ENCODE measurements at places on chromosomes 6 and 20.

DNA sequence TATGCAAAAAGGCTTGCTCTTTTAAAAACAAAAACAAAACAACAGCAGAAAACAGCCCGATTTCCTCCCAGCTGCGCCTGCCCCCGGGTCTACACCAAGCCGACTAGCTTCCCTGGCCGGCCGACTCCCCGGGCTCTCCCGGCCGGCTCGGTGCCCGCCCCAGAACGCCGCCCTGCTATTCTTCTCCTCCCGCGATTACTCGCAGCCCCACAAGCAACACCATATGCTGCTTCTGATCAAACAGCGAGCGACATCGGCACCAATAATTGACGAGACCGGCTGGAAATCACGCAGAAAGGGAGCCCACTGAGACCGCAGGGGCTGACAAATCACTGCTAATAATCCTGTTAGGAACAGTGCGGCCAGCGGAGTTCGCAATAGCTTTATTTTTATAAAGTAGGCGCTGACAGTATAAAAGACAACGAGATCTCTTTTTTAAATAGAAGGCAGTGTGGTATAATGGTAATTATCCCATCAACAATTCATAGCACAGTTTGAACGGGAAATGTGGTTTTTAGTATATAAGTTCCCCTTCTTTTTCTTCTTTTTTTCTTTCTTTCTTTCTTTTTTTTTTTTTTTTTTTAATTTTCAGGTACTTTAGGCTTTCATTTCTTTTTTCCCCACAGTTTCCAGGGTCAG lies 3.3 kb downstream of the SIM1 start:
- peak; percentile 18 for DNase-seq

GRCh38 chr6:13673368-13673767 lies 38.3 kb downstream of the RANBP9 start:
- DNase-seq, result no peak

- no peak for DNase-seq
Measured at GRCh38 chr6:131789219-131789618, 18.6 kb upstream of the ENPP1 start.

DNA sequence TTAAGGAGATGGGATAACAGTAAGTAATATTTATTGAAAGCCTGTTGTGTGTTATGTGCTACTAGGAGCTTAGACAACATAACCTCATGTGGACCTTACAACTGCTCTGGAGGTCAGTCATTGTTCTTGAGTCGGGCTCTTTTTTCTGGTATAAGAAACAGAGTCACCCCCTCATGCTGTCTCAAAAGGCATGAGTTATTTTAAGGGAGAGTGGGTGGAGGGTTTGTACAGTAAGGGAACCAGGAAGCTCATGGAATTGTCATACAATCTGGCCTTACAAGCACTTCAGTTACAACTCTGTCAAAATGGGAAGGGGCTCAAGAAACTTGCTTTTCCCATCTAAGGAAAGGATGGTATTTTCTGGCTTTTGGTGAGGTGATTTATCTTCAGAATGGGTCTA lies 16.5 kb upstream of the DSE start:
- no peak for DNase-seq

DNA sequence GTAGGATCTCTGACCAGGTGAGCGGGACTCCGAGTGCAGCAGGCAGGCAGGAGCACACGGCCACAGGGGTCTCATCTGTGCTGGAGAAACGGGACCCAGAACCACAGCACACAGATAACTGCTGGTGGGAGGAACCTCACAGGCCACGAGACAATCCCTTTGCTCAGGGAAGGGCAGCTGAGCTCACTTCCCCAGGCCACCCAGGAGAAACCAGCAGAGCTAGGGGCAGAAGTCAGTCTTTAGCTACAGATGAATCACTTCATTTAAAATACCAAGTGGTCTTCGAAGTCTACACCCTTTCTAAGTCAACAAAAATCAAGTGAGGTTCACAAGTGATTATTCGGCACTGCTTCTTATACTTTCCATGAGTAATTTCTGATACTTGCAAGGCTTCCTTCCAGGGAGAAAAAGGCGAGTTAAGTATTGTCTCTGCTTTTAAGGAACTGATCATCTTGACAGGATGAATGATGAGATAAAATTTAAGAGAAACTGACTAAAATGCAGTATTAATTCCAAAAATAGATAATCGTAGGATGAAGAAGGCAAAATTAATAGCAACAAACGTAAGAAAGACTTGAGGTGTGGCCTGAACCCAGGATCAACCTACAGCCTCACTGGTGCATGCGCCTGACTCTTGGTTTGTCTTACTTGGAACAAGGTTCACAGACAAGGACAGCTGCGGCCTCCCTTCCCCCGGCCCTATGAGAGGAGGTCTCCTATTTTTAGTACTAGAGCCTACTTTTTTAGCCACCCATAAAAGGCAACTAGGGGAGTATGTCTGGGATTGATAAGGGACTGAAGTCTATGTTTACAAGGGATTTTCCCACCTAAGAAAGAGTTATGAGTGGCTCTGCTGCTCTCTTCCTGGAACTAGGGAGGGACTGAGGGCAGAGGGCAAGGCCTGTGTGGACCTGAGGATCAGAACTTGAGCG lies 233.6 kb downstream of the TTLL2 start:
- no peak for DNase-seq

- no peak for DNase-seq
Measured at GRCh38 chr20:58911970-58912369, 59.5 kb downstream of the GNAS start.

- DNase-seq, result peak; percentile 88
Measured at GRCh38 chr6:166490671-166491500, 95.6 kb downstream of the RAMACL start.

DNA sequence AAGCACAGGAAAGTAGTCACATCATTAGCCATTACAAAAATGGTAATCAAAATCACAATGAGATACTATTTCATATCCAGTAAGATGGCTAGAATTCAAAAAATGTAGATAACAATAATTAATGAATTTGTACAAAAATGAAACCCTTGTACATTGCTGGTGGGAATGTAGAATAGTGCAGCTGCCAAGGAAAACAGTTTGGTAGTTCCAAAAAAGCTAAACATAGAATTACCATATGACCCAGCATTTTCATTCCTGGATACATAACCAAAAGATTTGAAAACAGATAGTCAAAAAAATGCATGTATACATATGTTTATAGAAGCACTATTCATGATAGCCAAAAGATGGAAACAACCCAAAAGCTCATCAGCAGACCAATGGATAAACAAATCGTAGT lies 251.1 kb upstream of the RAB32 start:
- DNase-seq, result peak; percentile 43

- no peak for DNase-seq
Measured at GRCh38 chr6:44915111-44915510, 413.0 kb upstream of the RUNX2 start.

DNA sequence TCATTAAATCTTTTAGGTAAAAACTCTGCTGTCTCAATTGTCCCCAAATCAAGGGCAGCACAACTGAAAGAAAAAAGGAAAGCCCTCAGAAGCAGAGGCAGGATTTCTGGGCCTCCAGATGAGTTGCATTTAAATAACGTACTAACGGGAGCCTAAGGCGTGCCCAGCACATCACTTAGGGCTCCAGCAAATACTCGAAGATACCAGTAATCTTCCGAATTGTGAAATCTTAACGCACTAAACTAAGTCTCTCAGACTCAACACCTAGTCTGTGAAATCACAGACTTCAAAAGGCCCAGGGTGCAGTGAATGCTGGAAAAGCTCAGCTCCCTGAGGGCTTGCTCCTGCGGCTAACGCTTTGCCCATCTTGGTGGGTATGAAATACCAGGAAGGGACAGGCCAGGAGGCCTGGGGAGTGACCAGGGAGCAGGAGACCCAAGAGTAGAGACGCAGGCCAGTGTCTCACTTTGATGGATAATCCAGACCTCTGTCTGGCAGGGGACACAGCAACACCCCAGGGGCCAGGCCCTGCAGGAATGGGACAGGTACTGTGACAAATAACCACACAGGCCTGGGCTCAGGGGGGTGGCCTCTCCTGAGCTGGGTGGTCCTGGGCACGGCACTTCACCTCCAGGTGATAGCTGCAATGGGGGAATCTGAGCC lies 36.4 kb downstream of the RRBP1 start:
- no peak for DNase-seq

- no peak for DNase-seq
Measured at GRCh38 chr6:1873781-1874180, 264.1 kb downstream of the FOXC1 start.

DNA sequence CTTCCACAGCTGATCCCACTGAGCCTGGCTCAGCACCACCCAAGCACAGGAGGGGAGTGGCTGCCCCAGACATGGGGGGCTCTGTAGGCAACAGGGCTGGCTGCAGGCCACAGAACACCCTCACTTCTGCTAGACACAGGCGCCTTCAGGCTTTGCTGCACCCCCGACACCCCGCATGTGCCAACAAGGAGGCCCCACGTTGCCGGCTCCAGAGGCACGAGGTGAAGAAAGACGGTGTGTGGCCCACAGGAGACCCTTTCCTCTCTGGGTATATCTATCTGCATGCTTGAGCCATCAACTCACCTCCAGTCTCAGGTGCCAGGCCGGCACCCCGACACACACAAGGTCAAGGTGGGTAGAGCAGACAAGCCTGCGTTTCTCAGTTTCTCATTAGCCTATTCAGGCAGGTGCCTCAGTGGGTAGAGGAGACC lies 158.3 kb downstream of the DLL1 start:
- no peak for DNase-seq

DNA sequence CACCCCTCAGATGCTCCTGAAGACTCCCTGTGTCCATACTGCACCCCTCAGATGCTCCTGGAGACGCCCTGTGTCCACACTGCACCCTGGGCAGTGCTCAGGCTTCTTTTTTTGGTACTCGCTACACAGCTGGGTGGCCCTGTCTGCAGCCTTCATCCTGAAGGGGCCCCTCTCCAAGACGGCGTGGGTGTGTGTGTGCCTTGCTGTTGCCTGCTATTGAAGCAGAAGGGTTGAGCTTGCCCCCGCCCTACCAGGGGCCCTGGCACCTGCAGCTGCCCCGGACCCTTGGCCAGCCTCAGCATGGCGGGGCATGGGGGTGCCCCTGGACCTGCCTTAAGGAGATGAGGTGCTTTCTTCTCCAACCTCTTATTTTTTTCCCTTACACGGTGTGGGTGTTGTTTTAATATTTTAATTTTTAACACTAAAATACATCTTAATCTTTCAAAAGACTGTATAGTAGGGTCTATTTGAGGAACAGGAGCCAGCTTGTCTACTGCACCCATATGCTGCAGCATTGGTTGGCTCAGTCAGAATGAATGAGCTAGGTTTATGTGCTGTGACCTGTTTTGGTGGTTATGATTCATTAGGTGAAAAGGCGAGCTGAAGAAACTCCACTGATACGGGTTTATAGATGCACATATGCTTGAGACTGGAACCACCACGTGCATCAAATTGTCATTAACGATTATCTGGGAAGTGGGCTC lies 135.9 kb downstream of the AGPAT4 start:
- DNase-seq, result peak; percentile 23

DNA sequence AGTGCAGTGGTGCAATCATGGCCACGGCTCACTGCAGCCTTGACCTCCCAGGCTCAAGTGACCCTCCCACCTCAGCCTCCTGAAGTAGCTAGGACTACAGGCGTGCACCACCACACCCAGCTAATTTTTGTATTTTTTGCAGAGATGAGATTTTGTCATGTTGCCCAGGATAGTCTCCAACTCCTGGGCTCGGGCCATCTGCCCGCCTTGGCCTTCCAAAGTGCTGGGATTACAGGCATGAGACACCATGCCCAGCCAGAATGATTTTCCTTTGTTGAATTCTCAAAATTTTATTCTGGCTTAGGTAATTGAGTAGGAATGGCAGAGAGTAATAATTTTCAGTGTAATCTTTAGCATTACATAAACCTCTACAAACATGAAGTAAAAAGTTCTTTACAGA lies 37.1 kb downstream of the SLC16A10 start:
- no peak for DNase-seq

GRCh38 chr6:166509193-166509592 lies 77.3 kb downstream of the RAMACL start:
- DNase-seq, result no peak

GRCh38 chr6:39665861-39666260 lies 59.3 kb downstream of the KIF6 start:
- DNase-seq, result peak; percentile 65

DNA sequence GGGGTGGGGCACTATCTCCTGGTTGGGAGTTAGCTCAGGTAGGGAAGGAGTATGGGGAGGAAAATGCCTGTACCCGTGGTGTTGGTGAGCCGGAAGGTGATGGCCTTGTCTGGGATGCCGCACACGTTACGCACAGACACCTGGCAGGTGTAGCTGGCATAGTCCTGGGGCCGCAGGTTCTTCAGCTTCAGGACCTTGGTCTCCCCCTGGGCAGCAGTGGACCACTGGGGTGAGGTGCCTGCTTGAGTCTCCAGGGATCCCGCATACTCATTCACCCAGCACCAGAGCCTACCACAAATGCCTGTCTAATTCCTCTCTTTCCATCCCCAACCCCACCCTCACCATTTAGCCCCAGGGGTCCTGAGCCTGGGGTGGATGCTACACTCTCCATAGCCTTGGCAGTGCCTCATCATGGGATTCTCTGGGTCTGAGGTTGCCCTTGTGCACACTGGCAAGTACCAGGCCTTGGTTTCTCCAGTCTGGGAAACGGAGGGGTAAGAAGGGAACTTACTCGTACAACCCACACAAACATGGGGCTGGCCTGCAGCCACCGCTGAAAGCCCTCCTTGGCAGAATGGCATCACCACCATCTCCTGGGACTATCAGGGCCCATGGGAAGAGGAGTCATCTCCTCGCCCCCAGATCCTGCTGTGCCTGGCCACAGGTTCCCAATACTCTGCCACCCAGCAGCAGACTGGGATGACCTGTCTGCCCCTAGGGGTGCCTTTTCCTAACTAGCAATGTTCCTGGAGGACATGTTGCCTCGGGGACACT lies 42.8 kb downstream of the MDGA1 start:
- DNase-seq, result no peak

DNA sequence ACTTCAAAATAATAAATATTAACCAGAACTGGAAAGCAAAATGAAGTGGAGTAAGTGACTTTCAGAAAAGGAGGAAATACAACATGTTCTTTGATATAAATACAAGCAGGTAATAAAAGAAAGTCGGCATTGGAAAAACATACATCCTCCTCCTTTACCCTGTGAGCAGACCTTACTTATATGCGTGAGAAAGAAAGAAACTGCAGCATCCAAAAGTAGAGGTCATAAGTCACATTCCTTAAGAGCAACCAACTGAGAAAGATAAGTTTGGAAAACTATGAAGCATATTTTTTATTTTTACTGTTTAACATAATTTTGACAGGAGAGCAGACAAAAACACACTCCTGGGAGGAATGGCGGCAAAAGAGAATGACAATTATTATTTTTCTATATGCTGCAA lies 155.5 kb downstream of the HACE1 start:
- no peak for DNase-seq
